ENCODE measurements at places on chromosomes 1 and 21.

DNA sequence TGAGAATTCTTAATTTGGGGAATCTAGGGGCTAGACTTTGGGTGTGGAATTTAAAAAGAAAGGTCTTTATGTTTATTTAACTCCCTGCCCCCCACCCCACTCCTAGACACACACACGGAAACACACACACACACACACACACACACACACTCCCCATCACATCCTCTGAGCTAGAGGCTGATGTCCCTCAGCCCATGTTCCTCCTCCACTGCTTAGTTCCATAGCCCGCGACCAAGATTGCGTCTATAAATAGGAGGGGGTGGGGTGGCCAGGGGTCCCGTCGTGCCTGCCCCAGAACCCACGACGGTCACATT, 655 bp upstream of the KIRREL1 start:
- DNase-seq = no peak

DNA sequence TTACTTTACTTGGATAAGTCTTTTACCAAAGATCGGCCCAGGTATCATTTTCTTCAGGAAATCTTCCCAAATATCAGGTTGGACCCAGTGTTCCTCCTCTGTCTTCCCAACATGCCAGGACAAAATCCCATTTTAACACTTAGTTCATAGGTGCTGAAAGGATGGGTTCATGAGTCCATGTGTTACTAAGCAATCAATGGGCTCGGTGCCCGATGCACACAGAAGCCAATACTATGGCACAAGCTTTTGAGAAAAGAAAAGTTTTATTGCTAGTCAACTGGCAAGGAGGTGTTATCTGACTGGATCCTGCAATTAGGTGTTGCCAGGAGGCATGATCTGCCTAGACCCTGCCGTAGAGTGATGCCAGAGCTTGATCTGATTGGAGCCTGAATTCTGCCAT, 133.3 kb upstream of the SLC44A3 start:
- DNase-seq = no peak

DNA sequence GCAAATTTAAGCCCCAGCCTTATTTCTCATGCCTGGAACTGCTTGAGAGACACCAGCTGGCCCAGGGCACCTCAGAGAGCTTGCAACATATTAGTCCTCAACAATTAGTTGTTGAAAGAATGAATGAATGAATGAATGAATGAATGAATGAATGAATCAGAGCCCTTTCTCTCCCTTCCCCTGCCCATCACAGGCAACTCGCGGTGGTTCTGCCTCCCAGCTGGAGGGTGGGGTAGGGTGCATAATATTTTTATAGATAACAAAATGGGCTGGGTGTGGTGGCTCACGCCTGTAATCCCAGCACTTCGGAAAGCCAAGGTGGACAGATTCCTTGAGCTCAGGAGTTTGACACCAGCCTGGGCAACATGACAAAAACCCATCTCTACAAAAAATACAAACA, 110.1 kb downstream of the CCDC185 start:
- no peak for DNase-seq

DNA sequence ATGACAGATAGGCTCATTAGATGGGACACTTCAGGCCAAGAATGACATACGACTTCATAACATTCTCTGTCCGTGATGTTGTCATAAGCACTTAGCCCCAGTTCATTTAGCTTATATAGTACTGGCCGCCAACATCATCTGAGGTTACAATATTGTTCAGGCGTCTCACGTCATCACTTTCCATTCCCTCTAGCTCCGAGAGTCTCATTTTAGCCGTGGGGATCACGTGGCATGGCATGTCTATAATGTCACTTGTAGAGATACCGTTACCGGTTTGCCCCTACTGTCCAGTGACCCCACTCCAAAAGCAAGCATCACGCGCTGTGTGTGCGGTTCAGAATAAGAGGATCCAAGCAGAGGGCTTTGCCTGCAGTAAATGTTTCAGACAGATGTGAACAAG, 34.6 kb upstream of the HEATR1 start:
- no peak for DNase-seq

- DNase-seq = no peak
Observed at GRCh38 chr1:70008660-70009059, 196.7 kb downstream of the LRRC40 start.

DNA sequence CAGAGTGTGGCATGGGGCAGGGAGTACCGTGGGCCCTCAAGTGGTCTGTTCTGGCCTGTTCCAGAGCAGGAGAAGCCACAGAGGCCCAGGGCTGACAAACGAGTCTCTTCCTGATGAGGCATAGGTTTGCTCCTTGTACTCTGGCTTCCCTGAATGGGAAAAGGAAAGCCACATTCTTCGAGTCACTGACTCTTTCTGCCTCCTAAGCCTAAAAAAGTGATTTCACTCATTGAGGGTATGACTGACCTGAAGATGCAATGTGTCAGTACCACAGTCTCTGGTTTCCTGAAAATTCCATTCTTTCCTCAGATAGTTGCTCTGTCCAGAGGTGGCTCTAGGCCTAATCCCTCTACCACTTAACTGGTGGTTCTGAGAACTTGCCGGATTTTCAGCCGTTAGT, 92.3 kb downstream of the KCNN3 start:
- no peak for DNase-seq

- DNase-seq = no peak
Observed at GRCh38 chr1:98104289-98104688, 183.5 kb upstream of the DPYD start.

DNA sequence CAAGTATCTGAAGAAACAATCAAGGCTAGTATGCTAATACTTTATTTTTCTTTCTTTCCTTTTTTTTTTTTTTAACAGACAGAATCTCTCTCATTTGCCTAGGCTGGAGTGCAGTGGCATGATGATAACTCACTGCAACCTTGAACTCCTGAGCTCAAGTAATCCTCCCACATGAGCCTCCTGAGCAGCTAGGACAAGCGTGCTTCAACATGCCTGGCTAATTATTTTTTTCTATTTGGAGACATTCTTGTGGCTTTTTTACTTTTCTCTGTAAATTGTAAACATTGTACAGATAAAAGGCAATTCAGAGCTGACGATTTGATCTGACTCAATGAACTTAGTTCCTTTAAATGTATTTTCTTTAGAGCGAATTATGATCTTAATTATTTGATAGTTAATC, 41.4 kb downstream of the CCDC18 start:
- no peak for DNase-seq

GRCh38 chr21:35399706-35400105, 350.6 kb upstream of the RUNX1 start:
- no peak for DNase-seq

DNA sequence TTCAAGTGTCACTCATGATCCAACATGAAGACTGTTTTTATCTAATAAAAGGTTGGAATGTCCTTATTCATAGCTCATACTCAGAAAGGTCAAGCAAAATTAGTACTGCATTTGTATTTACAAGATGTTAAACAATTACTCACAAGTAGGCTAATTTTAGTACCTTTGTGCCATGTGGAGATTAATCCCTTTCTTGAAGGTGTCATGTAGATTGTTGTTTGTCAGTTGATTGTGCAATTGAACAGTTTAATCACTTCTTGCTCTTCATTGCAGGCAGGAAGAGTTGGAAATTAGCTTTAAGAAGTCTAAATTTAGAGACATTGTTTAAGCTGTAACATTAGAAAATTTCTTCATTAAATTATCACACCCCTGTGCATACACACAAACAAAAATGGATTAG, 847.1 kb downstream of the KCNT2 start:
- DNase-seq = no peak

DNA sequence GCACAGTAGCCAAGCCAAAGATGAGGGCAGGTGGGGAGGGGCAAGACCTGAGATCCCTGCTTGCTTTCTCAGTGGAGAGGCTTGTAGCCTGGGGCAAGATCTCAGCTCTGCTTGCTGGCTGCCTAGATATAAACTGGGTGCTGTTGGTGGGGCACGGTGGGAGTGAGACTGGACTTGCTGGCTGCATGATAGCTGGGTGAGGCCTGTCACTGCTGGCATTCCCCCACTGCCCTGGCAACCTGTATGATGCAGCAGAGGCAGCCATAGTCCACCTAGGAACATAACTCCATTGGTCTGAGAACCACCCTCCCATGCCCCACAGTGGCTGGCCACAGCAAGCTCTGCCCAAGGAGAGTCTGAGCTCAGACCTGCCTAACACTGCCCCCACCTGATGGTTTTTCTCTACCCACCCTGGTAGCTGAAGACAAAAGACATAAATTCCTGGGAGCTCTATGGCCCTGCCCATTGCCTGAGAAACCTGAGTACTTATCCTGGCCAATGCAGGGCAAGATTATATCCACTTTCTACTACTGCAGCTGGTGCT, 261.9 kb upstream of the DEPDC1 start:
- DNase-seq = no peak

DNA sequence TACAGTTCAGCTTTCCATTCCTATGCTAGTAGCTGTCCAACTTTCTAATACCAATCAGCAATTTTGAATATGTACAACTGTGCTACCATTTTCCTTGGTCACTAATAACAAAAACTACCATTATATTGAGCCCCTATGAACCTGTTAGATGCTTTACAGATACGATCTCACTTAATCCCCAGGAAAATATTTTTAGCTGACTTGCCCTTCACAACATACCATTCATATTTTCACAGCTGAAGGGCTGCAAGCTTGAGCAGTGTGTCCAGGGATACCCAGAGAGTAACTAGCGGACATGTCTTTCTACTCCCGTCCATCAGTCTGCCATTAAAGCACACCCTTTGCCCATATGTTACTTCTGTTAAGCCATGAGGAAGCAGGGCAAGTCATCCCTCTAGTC, 140.5 kb downstream of the SPATA46 start:
- DNase-seq = no peak

DNA sequence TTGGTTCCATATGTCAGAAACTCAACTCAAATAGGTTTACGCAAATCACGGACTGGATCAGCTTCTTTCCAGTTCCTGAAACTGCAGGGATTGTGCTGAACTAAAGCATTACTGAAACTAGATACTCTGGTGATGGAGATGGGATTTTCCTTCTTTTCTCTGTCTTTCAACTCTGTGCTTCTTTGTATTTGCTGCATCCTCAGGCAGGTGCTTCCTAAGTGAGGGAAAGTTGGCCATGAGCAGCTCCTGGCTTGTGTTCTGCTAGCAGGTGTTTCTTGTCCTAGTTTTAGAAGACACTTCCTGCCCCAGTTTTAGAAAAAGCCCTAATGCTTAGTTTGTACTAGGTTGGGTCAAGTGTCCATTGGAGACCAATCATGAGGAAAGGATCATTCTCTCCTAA, 86.7 kb upstream of the USP24 start:
- DNase-seq = no peak

DNA sequence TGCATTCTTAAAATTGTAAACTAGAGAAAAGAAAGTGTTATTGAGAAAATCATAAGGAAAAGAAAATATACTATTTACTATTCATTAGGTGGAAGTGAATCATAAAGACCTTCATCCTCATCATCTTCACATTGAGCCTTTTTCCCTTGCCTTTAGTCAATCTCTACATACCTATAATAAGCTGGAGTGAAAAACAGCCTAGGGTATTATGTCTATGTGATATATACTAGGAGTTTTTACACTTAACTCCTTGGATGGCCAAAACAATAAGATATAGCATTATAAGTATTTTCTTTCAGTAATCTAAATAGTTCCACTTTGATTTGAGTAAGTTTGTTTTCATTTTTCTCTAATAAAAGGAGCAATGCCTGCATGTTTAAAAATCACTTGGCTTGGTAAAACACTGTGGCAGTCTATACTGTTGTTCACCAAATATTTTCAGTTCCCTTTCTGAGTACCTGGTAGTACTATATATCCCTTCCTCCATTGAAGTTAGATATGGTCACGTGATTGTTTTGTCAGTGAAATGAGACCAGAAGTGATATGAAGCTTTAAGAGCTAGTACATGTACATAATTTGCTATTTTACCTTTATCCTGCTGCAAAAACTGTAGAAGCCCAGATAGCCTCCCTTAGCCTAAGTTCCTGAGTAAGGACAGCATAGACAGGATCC, 78.3 kb downstream of the CLEC20A start:
- no peak for DNase-seq

DNA sequence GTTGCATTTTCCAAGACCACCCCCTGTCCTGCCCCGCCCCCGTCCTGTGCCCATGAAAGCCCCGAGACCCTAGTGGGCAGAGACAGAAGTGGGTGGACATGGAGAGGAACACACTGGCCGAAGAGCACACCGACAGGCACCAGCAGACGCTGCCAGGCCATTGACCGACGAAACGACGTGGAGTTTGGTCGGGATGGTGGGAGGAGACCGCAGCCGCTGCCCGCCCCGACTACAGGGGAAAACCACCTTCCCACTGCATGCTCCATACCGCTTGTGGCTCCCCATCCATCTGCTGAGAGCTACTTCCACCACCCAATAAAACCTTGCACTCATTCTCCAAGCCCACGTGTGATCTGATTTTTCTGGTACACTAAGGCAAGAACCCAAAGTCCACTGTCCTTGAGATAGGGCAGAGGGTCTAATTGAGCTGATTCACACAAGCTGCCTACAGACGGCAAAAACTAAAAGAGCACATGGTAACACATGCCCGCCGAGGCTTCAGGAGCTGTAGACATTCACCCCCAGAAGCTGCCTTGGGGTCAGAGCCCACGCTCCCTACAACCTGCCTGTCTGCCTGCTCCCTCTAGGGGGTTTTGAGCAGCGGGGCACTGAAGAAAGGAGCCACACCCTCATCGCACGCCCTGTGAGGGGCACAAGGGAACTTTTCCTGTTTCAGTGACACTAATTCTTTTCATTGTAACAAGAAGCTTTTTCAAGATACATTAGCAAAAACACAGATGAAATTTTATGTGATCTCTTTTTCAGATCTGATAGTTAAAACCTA, 81.2 kb upstream of the RAB3GAP2 start:
- DNase-seq = no peak

- no peak for DNase-seq
Observed at GRCh38 chr1:23592209-23592892, 33.0 kb upstream of the ID3 start.

- DNase-seq = no peak
Observed at GRCh38 chr1:80392529-80392928, 1386.0 kb upstream of the ADGRL4 start.

DNA sequence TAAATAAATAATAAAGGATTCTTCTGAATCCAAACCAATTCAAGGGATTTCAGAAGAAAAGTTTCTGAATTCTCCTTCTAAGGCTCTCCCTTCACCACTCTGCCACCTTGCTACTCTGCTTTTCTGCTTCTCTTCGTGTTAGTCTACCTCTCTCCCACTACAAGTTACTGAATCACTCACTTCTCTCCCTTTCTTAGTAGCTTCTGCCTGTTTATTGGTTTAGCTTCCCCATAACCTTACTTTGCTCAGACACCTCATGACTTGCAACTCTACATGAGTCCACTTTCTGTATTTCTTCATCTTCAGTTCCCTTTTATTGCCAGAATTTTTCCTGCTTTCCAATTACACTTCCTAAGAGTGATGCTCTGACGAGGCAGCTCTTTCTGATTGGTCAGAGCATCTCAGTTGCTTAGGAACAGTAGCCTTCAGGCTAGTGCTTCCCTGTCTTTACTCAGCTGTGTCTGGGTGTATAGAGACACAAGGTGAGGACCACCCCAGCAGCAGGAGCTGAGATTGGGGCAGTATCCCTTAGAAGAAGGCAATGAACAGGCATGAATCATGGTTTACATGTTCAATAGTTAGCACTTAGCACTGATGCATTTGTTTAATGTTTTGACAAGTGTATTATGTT, 144.6 kb downstream of the SLC30A10 start:
- no peak for DNase-seq

- DNase-seq = no peak
Observed at GRCh38 chr21:26403321-26403720, 169.8 kb downstream of the CYYR1 start.
